Fibroblast of skin of right quadriceps (primary cell): ENCODE measurements at places on chromosomes 4 and X.
A peak's percentile ranks its signal among the peaks of the same experiment; 100 is the strongest.

GRCh38 chr4:182627996-182628395, 289.2 kb downstream of the DCTD start:
- no peak for DNase-seq

DNA sequence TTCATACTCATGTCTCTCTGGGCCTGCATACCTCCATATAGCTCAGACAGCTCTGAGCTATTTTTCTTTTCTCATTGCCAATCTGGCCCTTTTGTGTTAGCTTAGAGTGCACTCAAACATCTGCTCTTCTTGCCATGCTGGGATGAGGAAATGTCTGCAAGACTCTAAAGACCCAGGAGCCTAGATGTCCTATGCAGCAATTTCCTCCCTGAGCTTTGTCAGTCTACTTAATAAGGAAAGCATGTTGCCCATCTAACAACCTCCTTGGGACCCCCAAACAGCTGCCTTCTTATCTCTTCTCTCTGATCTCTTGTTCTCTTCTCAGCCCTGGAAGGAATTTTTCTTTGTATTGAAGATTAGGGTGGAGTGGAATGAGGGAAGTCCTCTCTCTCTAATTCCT, 69.2 kb downstream of the UCHL1 start:
- no peak for DNase-seq

GRCh38 chr4:1503583-1504471, 97.6 kb upstream of the NKX1-1 start:
- no peak for DNase-seq

- no peak for DNase-seq
These were observed 50.1 kb downstream of the STARD8 start for GRCh38 chrX:68697465-68698125.

- no peak for DNase-seq
These were observed 6.5 kb upstream of the JADE1 start for GRCh38 chr4:128802680-128803628.

DNA sequence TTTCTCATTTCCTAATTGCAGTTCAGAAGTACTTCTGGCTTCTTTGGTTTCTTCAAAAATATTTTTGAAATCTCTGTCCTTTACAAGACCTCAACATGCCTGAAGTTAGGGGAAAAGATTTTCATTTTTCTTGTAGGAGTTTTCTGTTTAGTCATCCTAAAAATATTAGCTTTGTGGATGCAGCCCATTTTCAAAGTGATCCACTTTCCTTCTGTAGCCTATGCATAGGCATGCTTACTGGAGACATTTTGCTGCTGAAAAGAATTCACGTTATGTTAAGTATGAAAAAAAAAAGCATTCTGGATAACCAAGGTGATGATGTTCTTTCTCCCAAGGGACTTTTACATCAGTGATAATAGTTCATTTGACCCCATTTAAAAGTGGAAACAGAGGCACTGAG, 245.6 kb downstream of the THOC2 start:
- peak; percentile 38 for DNase-seq

- no peak for DNase-seq
These were observed 1030.1 kb downstream of the FSTL5 start for GRCh38 chr4:161133586-161134276.

DNA sequence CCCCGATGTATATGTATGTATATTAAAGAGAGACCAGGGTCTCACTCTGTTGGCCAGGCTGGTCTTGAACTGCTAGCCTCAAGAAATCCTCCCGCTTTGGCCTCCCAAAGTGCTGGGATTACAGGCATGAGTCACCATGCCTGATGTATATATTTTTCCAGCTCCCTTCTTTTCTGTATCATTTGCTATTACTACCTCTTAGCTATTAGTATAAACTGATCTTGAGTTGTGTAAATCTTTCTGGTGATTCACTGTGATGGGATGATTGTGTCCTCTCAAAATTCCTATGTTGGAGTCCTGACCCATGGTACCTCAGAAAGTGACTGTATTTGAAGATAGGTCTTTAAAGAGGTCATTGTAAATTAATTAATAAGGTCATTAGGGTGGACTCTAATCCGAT, 53.1 kb downstream of the HPRT1 start:
- peak; percentile 34 for DNase-seq

DNA sequence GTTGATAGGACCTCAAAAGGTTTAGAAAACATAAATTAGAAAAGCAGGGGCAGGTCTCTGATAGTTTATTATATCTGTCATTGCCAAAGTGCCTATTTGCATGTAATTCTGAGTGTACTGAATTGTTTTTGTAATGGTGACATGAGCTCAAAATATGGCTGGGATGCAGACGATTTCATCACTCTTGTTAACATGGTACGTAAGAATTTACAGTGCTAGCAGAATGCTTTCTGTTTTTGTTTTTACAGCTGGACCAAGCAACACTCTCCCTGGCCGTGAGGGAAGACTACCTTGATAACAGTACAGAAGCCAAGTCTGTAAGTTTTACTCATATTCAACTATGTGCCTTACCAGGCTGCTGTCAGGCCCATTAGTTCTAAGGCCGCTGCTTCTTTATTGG, 58.1 kb downstream of the PHEX start:
- DNase-seq: peak; percentile 44

DNA sequence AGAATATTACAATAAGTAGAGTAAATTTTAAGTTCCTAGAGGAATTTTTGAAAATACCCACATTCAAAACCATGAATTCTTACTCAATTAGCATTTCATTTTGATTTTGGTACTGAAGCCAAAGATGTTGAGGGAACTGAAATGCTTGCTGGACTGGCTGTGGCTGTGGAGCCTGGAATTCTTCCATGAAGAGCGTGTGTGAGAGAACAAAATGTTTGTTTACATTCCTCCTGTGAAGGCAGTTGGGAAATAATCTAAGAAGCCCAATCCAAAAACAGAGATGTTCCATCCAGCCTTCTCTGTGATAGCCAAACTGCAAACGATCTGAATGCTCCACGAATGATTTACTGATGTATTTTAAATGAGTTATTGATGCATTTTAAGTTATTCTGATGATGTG, 3.8 kb upstream of the ADH1B start:
- peak; percentile 20 for DNase-seq

DNA sequence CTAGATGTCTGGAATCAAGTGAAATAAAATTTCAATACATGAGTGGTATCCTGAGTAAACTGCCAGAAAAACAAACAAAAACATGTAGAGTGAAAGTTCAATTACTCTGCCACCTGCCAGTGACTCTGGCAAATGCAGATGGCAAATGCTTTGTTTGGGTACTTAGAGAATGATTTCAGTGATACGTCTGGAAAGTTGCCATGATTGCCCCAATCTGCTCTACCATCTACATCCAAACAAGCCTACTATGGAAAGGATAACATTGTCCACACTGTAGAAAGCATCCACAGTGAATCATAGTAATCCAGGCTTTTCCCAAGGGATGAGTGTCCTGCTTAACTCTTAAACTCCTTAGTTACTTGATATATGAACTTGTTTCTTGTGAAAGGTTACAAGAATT, 3.4 kb downstream of the SPATA4 start:
- DNase-seq: peak; percentile 74

DNA sequence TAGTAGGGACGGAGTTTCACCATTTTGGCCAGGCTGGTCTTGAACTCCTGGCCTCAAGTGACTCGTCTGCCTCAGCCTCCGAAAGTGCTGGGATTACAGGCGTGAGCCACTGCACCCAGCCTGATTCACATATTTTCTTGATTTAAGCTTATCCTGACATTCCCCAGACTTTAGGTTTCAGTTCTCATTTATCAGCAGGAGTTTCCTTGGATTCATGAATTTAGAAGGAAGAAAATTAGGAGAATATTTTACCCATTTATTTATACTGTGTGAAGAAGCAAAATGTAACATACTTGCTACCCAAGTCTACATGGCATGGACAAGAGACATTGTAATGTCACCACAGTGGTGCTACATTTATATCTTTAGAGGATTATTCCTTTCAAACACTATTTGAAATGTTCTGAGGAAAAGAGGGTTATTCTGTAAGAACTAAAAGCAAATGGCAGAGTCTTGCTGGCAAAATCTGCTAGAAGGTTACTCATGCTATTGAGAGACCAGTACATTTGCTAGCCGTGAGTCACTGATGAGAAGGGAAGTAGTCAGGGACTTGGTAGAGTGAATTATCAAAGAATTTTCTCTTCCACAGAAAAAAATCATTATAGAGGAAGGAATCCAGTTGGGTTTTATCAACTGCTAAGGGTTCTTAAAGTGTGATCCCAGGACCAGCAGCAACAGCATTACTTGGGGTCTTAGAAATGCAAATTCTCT, 26.1 kb upstream of the CFAP299 start:
- DNase-seq: peak; percentile 95

DNA sequence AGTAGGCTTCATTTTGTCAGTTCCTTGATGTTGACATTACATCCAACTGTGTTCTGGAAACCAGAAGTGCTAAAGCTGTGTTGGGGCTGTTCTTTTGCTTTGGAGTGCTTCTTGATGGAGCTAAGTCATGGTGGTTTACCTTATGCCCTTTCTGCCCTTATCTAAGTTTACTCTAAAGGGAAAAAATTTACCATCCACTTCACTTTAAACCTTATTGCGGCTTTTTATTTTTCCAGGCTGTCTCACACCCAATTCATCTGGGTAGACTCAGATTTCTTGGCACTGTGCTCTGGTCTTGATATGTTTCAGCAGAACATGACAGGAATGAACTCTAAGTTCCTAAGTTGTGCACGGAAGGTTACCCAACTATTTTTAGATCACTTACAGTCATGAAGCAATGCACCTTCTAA, 104.7 kb upstream of the TTC29 start:
- DNase-seq: peak; percentile 47

DNA sequence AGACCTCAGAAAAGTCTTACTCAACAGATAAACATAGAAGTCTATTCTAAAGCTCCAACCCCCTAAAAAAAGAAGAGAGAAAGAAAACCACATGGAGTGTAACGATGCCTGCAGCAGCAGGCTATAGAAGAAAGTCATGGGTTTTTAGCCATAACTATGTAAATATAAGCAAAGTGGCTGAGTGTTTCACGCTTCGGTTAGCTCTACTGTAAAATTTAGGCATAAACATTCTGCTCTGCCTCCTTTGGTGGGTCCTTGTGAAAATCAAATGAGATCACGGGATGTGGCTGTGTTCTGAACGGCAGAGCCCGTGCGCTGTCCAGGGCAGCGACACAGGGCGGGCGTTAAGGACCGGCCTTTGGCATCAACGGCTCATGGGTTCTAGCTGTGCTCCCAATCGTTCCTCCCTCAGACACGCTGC, 78.4 kb downstream of the IRF2 start:
- no peak for DNase-seq
